CD4-positive, alpha-beta T cell treated with Interleukin-15 for 1 hour (primary cell): ENCODE measurements at places on chromosomes 11 and 22.

DNA sequence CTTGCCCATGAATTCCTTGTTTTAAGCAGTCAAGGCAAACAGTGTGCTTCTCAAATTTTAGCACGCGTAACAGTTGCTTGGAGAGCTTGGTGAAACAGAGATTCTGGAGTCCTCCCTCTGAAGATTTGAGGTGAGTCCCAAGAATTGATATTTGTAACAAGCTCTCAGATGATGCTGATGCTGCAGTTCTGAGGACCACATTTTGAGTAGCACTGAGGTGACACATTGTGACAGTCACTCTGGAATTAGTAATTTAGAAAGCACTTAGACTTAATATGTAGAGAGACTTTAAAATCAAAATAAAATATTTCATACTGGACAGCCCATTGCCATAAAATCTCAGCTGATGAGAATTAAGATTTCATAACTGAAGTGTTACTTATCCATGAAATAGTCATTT lies 38.5 kb downstream of the DNAJC24 start:
- DNase-seq, result no peak

- no peak for DNase-seq
Measured at GRCh38 chr11:94781837-94782236, 13.7 kb downstream of the AMOTL1 start.

DNA sequence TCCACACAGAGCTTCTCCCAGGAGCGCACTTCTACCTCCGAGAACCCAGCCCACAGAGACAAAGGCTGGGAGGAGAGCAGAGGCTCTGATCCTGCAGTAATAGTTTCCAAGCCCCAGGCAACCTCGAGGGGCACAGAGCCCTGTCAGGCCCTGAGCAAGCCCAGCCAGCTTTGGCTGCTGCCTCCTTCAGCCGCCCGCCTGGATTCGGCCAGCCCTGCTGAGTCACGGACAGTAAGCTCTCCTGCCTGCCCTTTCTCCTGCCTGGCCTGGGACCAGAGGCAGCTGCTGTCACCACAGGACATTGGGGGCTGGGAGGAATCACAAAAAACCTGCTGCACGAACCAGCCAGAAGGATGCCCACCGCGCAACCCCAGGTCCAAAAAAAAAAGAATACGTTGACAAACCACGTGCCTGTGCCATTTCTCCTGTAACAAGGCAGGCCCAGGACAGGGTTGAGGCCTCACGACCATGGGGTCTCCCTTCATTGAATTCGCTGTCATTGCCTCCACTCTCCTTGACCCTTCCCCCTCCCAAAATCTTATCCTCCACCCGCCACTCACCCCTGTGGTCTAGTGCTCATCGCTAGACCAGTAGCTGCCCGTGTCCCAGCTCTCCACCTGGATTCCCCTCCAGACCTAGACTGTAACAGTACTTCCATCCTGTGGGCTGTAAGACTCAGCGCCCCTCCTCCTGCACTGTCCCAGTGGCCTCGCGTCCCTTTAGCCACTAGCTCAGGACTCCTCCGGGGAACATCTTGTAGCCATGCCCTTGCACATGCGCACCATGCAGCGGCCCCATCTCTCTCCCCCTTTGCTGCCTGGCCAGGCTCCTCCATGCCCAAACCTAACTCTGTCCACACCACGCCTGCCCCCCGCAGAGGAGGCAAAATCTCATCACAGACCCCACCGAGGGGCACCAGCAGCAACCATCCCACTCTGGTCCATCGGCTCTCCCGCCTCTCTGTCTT lies 7.4 kb upstream of the SLC22A12 start:
- no peak for DNase-seq

DNA sequence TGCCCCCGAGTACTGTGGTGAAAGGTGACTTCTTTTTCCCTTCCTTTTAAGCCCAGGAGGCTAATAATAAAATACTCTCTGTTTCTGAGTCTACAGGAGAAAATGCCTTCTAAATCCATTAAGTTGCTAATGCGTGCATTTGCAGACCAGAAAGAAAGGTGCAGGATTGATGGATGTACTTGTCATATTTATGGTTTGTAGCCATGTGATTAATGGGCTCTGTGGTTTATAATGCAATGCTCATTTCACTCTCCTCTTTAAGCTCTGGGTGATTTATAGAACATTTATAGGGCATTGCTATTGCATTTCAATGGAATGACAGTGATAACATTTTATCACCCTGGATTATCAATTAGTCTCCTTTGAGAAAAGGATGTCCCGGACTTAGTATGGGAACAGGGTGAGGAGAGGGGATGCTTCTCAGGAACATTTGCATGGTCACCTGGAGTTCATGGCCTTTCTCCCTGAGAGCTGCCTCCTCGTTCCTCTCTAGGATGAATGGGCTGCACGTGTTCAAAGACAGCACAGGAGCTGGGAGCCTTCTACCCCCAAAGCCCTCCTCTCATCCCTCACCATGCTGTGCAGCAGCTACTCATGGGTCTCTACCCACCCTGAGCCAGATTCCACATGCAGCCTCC lies 82.8 kb upstream of the HMGXB4 start:
- no peak for DNase-seq

DNA sequence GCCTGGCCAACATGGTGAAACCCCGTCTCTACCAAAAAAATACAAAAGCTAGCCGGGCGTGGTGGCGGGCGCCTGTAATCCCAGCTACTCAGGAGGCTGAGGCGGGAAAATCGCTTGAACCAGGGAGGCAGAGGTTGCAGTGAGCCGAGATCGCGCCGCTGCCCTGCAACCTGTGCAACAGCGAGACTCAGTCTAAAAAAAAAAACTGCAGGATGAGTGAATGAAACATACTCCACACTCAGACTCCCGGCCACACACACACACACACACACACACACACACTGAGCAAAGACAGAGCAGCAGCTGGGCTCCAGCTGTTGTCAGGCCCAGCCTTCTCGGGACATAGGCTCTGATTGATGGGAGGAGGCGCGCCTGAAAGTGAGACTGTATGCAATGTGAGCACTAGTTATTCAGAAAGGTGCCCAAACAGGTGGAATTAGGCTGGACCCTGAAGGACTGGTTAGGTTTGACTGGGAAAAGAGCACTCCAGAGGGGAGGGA lies 1.5 kb upstream of the PLEKHA7 start:
- DNase-seq, result no peak

DNA sequence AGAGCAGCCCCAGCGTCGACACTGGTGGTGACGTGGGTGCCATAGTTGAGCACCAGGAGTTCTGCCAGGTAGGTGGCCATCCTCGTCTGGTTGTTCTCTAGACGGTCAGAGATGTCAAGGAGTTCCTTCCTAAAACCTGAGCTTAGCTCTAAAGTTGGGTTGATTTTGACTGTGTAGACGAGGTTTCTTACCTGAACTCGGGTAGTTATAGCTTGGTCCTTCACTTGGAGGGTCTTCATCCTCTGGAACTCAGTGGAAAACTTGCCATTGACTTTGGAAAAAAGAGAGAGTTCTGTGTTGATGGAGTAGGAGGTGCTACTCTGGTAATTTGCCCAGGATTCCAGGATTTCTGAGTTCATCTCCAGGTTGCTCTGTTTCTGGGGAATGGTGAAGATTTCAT lies 505 bp downstream of the MPEG1 start:
- no peak for DNase-seq

GRCh38 chr11:128468111-128468510 lies 119.2 kb downstream of the ETS1 start:
- no peak for DNase-seq

- no peak for DNase-seq
Measured at GRCh38 chr22:30238661-30239487, 7.7 kb downstream of the LIF start.

DNA sequence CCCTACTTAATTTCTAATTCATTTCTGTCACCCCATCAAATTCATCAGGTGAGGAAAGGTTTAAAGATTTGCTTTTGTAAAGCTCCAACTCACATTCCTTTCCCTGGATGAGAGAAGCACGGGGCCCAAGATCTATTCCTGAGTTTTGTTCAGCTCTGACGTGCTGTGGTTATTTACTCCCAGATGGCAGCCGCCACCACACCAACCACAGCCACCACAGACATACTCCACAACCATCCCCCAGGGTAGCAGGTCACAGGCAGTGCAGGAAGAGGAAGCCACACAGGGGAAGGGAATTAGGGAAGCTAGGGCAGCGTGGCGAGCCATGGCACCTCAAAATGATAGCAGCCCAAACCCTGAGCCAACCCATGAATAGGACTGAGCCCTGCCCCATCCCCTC lies 63.5 kb upstream of the CSNK2A3 start:
- peak; percentile 34 for DNase-seq

- DNase-seq, result no peak
Measured at GRCh38 chr11:38553148-38553547, 1955.1 kb upstream of the RAG2 start.
